ENCODE measurements at places on chromosomes 6 and 20.

DNA sequence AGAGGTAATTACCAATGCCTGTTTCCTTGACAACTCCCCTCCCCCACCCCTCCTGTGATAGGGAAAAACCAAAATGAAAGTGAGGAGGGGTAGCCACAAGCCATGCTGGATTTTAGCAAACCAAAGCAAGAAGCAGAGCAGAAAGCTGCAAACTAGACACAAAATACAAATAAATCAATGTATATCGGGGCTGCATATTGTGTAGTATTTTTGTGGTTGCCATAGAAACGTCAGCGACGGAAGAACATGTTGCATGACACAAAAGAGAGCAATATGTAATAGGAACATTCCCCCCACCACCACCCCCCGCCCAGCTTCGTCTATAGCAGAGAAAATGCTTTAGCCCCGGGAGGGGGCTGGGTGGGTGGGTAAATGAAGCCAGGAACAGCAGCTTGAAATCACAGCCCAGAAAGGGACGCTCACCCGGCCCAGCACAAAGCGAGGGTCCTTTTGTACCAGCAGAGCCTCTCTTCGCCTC is 548 bp downstream of the AGPAT4 start:
- H3K36me3 ChIP-seq = no peaks in the 10 kb centered on the region
- peak; percentile 76 for DNase-seq
- H3K4me1 ChIP-seq = peaks cover 6% of the 10 kb centered on the region

DNA sequence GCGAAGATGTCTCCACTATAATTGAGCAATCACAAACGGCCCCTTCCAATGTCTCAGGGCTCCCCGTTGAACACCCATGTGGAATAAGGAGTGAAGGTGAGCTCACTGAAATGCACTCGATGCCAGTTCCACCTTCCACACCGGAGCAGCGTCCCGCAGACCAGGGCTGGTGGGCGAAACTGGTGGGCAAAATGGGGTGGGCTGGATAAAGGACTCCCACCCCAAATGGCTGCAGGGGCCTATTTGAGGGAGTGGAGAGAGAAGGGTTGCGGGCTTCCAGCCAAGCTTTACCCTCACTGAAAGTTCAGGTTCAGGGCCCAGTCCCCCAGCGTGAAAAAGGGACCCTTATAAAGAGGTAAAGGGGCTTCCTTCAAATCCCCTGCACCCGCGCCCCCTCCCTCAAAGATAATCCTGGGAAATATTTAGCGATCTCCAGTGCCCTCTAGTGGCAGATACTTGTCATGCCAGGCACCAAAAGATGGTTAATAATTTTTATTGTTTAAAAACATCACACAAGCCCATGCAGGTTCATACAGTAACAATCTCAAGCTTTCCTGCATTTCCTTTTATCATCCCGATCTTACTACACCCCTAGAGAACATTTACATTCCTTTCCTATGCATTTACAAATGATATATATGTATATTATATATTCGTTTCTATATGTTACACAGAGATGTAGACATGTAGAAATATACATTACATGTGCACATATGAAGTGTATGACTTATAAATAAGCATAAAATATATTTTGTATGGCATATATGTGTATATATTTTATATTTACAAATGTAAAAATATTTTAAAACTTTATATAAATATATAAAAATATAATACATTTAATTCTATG is 58.2 kb upstream of the NKX2-2 start:
- no peaks in the 10 kb centered on the region for H3K4me1 ChIP-seq
- peak; percentile 23 for DNase-seq
- H3K27ac ChIP-seq = no peak overlapping the region
- H3K36me3 ChIP-seq = no peaks in the 10 kb centered on the region

DNA sequence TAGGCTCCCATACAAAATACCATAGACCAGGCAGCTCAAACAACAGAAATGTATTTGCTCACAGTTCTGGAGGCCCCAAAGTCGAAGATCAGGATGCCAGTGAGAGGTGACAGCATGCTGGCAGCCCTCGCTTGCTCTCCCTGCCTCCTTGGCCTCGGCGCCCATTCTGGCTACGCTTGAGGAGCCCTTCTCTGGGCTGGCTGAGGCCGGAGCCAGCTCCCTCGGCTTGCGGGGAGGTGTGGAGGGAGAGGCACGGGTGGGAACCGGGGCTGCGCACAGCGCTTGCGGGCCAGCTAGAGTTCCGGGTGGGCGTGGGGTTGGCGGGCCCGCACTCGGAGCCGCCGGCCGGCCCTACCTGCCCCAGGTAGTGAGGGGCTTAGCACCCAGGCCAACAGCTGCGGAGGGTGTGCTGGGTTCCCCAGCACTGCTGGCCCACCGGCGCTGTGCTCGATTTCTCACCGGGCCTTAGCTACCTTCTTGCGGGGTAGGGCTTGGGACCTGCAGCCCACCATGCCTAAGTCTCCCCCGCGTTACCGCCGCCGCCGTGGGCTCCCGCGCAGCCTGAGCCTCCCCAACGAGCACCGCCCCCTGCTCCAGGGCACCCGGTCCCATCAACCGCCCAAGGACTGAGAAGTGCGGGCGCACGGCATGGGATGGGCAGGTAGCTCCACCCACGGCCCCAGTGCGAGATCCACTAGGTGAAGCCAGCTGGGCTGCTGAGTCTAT is 32.6 kb upstream of the SERPINB9 start:
- H3K4me1 ChIP-seq = peaks cover 31% of the 10 kb centered on the region
- no peaks in the 10 kb centered on the region for H3K36me3 ChIP-seq
- no peak overlapping the region for H3K4me3 ChIP-seq
- H3K27me3 ChIP-seq = no peaks in the 10 kb centered on the region
- H3K27ac ChIP-seq = no peak overlapping the region
- DNase-seq = no peak

DNA sequence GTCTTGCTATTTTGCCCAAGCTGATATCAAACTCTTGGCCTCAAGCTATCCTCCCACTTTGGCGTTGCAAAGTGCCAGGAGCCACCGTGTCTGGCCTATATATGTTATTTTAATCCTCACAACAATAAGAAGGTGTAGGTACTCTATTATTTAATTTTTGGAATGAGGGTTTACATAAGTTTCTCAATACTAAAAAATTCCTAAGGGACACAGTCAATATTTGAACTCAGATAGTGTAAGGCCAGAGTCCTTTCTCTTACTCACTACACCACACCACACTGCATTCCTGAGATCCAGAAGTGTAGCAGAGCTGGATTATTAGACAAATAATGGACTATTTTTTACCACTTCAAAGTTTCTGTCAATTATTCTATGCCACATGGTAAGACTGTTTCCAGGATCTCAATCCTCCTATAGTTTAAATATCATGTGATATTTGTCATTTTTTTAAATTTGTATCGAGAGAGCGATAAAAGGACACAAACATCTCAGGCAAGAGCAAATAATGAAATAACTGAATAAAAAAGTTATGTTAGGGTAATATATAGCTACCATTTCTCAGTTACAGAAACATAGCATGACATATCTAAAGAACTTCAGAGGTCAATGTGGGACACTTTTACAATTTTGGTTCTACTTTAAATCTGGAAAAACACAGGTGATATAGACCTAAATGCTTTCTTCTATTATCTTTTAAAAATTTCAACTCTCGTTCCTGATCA is 162.2 kb upstream of the THEMIS start:
- no peak overlapping the region for H3K27ac ChIP-seq
- H3K4me1 ChIP-seq = no peaks in the 10 kb centered on the region
- no peaks in the 10 kb centered on the region for H3K27me3 ChIP-seq
- H3K4me3 ChIP-seq = no peak overlapping the region

GRCh38 chr6:4637691-4638433 is 138.3 kb upstream of the CDYL start:
- no peaks in the 10 kb centered on the region for H3K36me3 ChIP-seq
- no peak overlapping the region for H3K4me3 ChIP-seq
- H3K27me3 ChIP-seq = no peaks in the 10 kb centered on the region
- DNase-seq = no peak
- H3K27ac ChIP-seq = no peak overlapping the region

DNA sequence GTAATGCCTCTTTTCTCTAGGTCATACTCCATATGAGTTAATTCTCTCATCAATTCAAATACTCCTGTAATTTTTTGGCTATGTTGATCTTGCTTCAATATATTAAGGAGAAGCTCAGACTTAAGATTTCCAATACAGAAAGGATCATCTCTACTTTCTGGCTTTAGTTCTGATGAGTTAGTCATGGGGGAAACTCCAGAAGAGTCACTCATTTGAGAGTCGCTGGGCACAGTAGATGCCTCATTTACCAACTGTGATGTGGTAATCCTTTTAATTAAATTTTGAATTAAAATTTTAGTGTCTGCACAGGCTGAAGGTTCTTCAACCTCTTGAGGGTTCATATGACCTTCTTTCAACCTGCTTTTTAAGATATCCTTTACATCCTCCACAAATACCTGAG is 38.5 kb downstream of the DST start:
- H3K27me3 ChIP-seq = no peaks in the 10 kb centered on the region
- DNase-seq = no peak
- H3K27ac ChIP-seq = no peak overlapping the region
- no peaks in the 10 kb centered on the region for H3K4me1 ChIP-seq
- H3K4me3 ChIP-seq = no peak overlapping the region

DNA sequence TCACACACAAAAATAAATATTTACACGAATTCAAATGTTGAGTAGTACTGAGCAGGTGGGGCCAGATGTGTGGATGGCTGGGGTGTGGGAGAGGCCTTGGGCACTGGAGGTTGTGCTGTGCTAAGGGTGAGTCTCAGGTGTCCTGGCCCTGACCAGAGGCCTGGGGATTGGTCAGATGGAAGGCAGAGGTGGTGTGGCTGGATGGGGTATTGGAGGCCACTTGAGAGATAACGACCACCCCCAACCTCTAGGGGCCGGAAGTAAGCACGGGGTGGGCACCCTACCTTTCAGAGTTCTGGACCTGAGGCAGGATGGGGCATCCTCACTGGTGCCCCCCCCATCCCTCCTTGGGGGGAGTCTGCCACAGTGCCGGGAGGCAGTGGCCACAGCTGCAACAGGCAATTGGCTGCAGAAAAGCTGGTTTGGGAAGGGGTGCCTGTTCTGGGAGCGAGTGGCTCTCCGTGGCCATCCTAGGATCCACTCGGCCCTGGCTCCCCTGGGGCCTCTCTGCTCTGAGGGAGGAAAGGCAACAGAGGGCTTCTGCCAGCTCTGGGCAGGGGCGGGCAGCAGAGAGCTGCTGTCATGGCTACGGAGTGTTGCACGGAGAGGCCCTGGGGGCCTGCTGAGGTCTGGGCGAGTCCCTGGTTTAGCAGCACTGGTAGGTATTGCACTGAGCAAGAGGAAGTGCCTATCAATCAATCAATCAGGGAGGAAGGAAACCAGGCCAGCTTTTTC is 87.6 kb downstream of the ASXL1 start:
- DNase-seq = peak; percentile 45
- no peaks in the 10 kb centered on the region for H3K36me3 ChIP-seq
- peak overlapping the region; percentile 28 for H3K27ac ChIP-seq

GRCh38 chr6:117168296-117169063 is 96.9 kb upstream of the VGLL2 start:
- DNase-seq = no peak
- H3K27ac ChIP-seq = no peak overlapping the region
- H3K36me3 ChIP-seq = no peaks in the 10 kb centered on the region
- H3K4me1 ChIP-seq = no peaks in the 10 kb centered on the region
- H3K27me3 ChIP-seq = no peaks in the 10 kb centered on the region

DNA sequence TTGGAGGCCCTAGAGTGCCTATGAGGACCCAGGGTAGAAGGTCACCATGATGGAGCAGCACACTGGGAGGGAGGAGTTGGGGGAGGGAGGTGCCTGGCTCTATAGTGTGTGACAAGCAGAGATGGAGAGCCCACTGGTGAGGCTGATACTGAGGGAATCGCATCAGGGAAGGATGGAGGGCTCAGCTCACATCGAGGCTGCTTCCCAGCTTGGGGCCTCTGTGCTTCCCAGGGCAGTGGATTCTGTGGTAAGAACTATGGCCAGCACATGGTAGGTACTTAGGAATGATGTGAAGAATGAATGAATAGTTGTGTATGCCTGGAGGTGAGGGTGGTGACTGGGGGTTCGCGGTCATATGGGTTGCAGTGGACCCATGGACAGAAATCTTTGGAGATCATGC is 1.3 kb upstream of the EPB41L1 start:
- DNase-seq = no peak
- no peak overlapping the region for H3K27ac ChIP-seq
- H3K27me3 ChIP-seq = peaks cover 36% of the 10 kb centered on the region
- no peaks in the 10 kb centered on the region for H3K36me3 ChIP-seq
- H3K4me3 ChIP-seq = no peak overlapping the region
- H3K4me1 ChIP-seq = peaks cover 15% of the 10 kb centered on the region

- no peak for DNase-seq
- no peaks in the 10 kb centered on the region for H3K36me3 ChIP-seq
- no peak overlapping the region for H3K4me3 ChIP-seq
- H3K27me3 ChIP-seq = no peaks in the 10 kb centered on the region
- H3K4me1 ChIP-seq = no peaks in the 10 kb centered on the region
These were observed 17.0 kb upstream of the ARG1 start for GRCh38 chr6:131555992-131556391.

- peak; percentile 43 for DNase-seq
- peak within 1 kb of the TSS; percentile 26 for H3K27ac ChIP-seq
- no peaks in the 10 kb centered on the region for H3K27me3 ChIP-seq
- H3K36me3 ChIP-seq = no peaks in the 10 kb centered on the region
- H3K4me1 ChIP-seq = peaks cover 27% of the 10 kb centered on the region
These were observed at the start of gene AIF1 for GRCh38 chr6:31614684-31615578. Gene AIF1, plus strand, starts transcription at chr6:31615234. Its CDS starts 96 bp downstream, at chr6:31615330.

DNA sequence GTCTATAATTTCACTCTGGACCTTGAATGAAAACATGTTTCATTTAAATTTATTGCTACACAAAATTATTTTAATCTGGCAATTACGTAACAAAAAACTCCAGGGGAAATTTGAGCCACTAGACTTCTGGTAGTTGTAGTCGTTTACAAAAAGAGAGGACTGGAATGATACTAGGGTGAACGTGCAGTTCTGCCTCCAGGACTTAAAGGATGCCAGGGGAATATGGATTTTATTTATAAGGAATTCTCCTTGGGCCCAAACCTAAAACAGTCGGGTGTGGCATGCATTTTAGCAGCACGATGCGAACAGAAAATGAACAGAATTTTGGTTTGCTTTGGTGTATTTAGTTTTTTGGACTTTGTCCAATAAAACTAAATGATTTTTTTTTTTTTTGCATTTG is 76.9 kb downstream of the PRL start:
- H3K4me1 ChIP-seq = no peaks in the 10 kb centered on the region
- no peak overlapping the region for H3K4me3 ChIP-seq
- H3K27me3 ChIP-seq = no peaks in the 10 kb centered on the region
- no peak overlapping the region for H3K27ac ChIP-seq

DNA sequence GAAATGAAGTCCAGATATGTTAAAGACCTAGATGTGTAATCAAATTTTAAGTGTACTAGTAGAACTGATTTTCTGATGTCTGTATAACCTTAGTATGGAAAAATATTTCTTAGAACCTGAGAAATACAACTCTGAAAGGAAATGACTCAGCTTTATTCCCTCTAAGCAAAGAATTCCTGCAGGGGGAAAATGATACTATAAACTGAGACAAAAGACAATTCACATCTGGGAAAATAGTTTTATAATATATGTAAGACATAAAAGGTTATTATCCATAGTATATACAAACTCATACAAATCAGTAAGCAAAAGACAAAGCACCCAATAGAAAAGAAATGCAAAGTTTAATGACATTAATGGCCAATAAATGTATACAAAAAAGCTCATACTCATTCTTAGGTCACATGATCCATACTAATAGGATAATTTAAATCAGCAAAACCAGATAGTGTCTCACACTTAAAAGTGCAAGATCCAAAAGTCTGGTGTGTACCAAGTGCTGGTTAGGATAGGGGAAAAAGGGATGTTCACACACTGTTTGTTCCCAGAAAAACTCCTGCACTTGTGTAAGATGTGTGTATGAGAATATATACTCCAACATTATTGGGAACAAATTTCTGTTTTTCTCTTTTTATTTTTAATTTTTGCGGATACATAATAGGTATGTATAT is 22.6 kb downstream of the RNF217 start:
- no peaks in the 10 kb centered on the region for H3K36me3 ChIP-seq
- no peaks in the 10 kb centered on the region for H3K27me3 ChIP-seq
- no peak overlapping the region for H3K4me3 ChIP-seq
- DNase-seq = no peak

Measured in B cell (primary cell).